ENCODE measurements at places on chromosomes 1 and 21. TPM values are rescaled to one million over a fixed set of nuclear protein-coding genes. Genes with fewer than 3 reads are reported as not detected.

GRCh38 chr1:52032124-52032784 is 1.4 kb downstream of the KTI12 start:
- no peak for DNase-seq

DNA sequence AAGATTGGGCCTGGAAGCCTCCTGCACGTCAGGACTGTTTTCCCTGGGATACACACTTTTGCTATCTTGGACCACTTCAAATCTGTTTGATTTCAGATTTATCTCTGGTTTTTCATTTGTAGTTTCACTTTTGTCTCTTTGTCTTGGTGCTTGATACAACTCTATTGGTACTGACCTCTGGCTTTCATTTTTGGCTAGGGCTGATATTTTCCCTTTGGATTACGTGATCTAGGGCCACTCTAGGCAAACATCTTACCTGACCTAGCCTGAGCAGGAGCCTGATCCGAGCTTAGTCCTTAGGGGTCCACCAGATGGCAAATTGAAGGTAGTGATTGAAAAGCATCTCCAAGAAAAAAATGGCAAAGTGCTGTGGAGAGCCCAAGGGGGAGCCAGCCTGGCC is 39.6 kb downstream of the ZBTB18 start:
- DNase-seq: no peak

Gene TDRD5
- total RNA-seq: not detected

- DNase-seq: no peak
Measured at GRCh38 chr1:194045416-194045815, 859.0 kb upstream of the B3GALT2 start.

DNA sequence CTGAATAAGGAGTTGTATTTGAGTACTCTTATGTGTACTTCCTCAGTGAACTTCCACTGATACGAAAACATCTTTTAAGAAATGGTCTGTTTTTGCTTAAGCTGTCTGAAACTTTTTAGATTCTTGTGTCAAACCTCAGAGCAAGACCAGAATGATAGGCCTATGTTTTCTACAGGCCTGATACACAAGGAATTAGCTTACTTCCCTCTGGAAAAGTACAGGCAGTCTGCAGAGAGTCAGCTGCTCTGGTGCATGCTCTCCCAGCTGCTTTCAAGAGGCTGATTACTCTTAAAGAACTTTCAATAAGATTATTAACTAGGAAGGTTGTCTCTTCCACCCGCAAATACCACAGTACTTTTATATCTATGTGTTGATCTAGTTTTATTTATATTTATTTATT is 9.5 kb downstream of the SNX27 start:
- DNase-seq: no peak

DNA sequence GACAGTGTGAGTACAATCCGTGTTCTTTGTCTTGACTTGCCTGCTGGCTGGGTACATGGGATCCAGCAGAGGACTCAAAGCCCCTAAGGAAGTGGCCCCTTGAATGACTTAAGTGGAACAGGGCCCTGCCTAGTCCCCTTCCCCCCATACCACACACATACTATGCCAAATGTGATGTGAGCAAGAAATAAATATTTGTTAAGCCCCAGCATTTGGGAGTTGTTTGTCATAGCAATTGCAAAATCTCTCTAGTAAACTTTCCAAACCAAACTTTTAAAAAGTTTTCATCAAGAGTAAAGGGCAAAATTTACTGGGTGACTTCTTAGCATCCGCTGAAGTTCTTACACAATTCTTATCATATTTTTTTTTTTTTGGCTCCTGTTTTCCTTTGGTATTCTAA is 32.5 kb upstream of the CACHD1 start:
- DNase-seq: no peak

Gene GREM2
- 1.7 TPM for total RNA-seq

Measured in neural crest cell (in vitro differentiated cells).